CD4-positive, alpha-beta T cell (primary cell): ENCODE measurements at places on chromosomes 12 and 14. TPM values are rescaled to one million over a fixed set of nuclear protein-coding genes. Genes with fewer than 3 reads are reported as not detected.

The ANO2 gene
- total RNA-seq, result not detected

The DIO3 gene
- not detected for total RNA-seq

The UBE3B gene
- 17.2 TPM for total RNA-seq

The UNC79 gene
- not detected for total RNA-seq

The TPI1 gene
- 46.8 TPM for total RNA-seq

The ZNF384 gene
- 67.6 TPM for total RNA-seq

The TAS2R43 gene
- 2.3 TPM for total RNA-seq

The HOXC10 gene
- not detected for total RNA-seq

The WIF1 gene
- total RNA-seq, result not detected

DNA sequence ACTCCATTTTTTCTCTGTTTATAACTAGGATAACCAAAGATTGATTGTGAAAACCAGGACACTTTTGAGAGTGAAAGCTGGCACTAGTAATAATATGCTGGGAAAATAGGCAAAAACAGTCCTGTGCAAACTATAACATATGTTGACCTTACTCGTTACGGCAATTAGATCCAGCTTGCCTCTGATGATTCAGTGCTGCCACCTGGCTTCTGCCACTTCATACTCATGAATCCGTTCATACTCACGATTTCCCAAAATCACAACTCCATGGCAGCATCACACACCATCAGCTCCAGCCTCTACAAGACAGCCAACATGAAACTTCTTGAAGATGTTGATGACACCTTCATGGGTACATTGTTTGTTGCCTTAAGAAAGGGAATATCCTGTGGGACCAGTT lies 49.1 kb upstream of the CAND1 start:
- no peak for DNase-seq

- DNase-seq, result no peak
Observed at GRCh38 chr12:46005151-46005797, 14.9 kb upstream of the SCAF11 start.

DNA sequence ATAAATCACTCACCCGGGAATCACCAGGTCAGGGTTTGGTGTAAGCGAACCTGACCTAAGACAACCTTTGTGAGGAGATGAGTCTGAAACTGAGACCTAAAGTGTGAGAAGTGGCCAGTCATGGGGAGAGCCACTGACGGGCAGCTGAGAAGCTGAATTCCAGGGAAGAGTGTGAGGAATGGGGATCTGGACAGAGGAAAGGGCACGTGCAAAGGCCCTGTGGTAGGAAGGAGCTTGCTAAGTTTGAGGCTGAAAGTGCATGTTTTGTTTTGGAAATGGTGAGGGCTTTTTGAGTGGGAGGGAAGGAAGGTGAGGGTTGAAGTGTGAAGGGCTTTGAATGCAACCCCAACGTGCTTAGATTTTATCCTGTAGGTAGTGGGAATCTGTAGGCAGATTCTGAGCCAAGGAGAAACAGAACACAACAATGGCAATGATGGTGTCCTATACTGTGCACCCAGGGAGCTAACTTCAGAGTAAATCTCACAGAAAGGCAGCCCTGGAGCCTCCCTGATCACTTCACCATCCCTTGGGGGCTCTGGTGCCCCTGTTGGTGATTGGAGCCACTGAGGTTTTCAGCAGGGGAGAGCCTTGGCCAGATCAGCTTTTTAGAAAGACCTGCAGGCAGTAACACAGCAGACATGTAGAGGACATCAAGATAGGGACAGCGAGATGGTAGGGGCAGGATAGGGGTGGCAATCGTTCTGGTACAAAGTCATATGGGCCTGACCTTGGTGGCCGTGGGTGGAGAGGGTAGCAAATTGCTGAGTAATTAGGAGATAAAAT lies 37.5 kb upstream of the CHGA start:
- no peak for DNase-seq

DNA sequence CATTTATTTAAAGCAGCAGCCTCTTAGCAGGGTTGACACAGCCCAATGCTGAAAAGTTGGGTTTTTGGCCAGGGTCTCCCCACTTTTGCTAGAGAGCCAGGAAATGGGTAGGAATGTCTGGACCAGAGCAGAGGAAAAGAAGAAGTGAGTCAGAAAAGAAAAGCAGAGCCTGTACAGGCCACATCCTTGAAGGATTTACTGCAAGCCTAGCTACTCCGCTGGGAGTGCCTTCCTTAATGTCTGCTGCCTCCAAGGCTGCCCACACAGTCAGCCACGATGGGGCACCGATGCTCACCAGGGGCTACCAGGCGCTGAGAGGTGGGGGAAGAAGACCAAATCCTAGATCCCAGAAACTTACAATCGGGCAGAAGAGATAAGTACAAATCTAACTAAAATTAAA lies 139.2 kb downstream of the C12orf75 start:
- DNase-seq, result no peak

DNA sequence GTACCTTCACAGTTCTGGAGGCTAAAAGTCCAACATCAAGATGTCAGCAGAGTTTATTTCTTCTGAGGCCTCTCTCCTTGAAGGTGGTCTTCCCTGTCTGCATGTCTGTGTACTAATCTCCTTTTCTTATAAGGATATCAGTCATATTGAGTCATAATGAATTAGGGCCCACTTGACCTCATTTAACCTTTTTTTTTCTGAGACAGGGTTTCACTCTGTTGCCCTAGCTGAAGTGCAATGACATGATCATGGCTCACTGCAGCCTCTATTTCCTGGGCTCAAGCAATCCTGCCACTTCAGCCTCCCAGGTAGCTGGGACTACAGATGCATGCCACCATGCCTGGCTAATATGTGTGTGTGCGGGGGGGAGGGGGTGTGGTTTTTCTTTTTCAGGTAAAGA lies 41.7 kb downstream of the PPM1H start:
- no peak for DNase-seq

- DNase-seq, result no peak
Observed at GRCh38 chr12:109449845-109450532, 27.1 kb downstream of the KCTD10 start.

DNA sequence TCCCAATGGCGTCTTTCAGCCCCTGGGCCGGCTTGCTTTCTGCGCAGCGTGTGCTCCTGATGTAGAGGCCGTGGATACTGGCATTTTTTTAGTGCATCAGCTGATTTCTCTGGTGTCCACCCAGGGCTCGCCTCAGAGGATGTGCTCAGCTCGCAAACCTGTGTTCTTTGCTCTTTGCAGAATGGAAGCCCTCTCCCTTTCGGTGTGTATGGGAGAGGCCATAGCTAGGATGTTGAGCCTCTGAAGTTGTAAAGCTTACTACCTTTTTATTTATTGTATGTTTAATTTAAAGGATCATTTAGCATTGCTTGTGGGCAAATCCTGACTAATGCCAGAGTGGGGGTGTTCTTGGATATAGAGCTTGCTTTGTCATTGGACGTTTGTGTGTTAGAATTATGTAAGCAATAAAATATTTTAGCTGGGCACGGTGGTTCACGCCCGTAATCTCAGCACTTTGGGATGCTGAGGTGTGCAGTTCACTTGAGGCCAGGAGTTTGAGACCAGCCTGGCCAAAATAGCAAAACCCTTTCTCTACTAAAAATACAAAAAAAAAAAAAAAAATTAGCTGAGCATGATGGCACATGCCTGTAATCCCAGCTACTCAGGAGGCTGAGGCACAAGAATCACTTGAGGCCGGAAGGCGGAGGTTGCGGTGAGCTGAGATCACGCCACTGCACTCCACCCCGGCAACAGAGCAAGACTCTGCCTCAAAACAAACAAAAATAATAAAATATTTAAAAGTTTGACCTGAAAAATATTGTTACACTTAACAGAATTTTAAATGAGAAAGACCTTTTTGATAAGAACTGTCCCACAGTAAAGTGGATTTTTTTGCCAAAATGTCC lies 52.6 kb upstream of the MMP17 start:
- DNase-seq, result no peak

DNA sequence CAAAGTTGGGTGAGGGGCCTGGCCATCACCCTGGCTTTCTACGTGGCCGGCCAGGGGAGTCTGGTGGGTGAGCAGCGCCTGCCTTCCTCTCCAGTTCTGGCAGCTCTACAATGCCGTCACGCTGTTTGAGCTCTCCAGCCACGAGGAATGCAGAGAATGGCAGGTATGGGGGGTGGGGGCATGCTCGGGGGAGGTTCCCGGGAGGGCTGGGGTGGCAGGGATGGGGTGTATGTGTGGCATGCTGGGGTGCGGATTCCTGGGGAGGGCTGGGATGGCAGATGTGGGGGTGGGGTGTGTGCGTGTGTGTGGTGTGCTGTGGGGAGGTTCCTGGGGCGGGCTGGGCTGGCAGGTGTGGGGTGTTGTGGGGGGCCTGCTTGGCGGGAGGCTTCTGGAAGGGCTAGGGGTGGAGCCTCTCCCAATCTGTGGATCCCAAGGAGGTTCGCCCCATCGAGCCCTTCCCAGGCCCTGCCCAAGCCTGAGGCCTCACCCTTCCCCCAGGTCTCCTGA lies 18.5 kb downstream of the RHOF start:
- no peak for DNase-seq

DNA sequence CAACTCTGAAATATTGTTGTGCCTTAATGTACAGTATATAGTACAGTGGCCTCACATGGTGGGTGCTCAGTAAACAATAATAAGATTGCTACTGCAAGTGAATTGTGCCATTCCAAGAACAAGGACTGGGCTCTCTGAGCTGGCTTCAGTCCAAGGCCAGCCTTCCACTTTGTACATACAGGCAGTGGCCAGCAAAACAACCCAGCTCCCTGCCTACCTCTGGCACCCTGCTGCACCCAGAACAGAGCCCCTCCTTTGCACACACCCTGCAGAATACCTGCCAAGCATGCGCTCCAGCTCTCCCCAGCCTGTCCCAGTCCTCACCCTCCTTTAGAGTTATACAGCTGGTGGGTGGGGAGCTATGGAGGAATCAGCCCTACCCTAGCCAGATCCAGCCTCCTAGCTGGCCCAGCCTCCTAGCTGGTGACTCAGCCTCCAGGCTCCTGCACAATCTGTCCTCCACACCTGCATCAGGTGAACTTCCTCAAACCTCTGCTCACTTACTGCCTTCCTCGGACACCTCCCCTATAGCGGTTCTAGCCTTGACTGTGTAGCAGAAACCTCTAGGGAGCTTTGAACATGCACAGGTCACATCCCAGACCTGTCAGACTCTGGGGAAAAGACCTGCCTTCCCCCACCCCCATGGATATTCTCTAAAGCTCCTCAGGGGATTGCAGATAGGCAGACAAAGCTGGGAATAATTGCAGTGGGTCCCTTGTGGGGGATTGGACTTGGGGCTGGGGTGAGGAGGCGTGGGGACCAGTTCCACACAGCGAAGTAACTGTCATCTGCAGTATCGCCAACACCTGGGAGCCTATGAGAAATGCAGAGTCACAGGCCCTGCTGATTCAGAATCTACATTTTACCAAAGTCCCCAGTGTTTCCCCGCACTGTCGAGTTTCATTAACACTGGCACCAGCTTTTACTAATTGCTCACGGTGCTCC lies 17.9 kb downstream of the ZDHHC22 start:
- DNase-seq, result no peak

DNA sequence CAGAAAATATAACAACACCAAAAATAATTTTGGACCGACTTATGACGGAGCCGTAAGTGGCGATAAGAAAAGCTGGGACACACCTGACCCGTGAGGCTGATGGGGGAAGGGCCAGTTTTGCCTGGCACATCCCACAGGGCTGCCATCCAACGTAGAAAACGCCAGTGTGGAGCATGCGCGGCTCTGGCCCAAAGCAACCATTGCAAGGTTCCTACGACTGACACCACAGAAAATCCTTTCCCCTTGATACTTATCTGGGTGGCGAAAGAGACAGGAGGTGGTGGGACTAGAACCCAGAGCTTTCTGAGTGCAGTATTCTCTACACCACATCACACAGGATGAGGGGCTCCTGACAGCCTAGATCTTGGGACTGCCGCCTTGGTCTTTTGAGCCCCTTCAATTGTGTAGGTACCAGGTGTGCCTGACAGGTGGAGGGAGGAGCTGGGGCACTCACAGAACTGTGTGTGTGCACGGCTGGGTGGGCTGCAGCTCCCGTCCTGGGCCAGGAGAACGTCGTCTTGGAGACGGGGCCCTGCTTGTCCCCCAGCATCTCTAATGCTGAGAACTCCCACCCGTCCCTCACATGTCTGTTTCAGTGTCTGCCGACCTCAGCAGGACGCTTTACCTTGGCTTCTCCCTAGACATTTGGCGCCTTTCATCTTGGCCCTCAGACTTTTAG lies 17.4 kb upstream of the CACNA2D4 start:
- DNase-seq, result no peak

GRCh38 chr12:18476861-18477260 lies 215.5 kb downstream of the PIK3C2G start:
- no peak for DNase-seq

GRCh38 chr12:30019366-30020140 lies 235.8 kb upstream of the TMTC1 start:
- no peak for DNase-seq

DNA sequence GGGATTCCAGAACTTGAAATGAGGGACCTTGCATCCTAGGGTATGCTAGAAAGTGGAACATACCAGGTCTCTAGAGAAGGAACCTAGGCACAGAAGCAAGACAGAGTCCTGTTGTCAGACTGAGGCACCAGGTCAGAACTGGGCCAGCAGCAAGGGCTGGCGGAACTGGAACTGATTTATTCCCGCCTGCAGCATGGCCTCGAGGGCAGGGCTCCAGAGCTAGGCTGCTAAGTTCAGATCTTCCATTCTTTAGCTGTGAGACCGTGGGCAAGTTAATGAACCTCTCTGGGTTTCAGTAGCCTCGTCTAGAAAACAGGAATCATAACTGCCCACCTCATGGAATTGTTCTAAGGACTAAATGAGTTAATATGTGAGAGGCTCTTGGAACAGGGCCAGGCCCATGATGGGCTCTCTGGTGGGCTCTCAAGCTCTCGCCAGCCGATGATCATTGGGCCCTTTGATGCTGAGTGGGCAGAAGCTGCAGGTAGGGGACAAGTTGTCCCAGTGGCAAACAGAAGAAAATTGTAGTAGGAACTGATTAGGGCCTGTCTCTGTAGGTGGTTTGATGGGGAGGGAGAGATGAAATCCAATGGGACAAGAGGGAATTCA lies 199.8 kb downstream of the ZFP36L1 start:
- no peak for DNase-seq

DNA sequence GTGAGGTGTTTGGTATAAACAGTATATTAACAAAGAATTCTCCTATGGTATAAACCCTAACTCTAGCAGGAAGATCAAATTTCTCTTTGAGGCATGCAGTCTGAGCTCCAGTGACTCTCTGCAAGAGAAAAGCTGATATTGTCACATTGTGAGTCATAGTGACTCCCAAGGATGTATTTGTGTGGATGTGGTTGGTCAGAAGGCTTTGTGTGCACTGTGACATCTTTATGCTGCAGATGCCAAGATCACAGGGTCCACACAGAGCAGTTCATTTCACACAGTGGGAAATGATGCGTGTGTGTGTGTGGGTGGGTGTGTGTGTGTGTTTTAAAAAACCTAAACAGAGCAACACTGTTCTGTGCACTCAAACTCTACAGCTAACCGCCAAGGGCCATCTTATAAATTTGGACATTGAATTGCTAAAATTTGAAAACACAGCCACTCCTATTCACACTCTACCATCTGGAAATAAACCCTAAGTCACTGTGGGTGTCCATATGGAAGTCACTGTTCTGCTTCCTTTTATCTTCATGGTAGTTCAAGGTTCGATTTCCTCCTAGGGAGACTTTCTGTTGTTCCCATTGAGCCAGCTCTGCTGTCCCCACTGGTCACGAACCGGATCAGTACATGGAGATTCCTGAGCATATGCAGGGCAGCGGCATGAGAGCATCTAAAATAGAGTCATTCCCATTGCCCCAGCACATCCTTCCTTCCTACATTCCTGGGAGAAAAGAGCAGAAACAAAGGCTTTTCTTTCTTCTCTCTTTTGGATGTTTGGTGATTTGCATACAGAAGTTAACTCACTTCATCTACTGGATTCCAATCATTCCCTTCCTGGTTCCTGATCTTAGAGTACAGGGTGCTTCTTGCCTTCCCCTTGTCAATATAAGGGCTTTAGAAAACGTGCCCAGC lies 727.6 kb downstream of the DIO2 start:
- no peak for DNase-seq

GRCh38 chr12:98399532-98399931 lies 115.9 kb upstream of the TMPO start:
- DNase-seq, result peak; percentile 44
